ENCODE measurements at places on chromosomes 7 and 10.

- no peak for DNase-seq
These were observed 477 bp upstream of the ZC3HAV1 start for GRCh38 chr7:139109983-139110411.

DNA sequence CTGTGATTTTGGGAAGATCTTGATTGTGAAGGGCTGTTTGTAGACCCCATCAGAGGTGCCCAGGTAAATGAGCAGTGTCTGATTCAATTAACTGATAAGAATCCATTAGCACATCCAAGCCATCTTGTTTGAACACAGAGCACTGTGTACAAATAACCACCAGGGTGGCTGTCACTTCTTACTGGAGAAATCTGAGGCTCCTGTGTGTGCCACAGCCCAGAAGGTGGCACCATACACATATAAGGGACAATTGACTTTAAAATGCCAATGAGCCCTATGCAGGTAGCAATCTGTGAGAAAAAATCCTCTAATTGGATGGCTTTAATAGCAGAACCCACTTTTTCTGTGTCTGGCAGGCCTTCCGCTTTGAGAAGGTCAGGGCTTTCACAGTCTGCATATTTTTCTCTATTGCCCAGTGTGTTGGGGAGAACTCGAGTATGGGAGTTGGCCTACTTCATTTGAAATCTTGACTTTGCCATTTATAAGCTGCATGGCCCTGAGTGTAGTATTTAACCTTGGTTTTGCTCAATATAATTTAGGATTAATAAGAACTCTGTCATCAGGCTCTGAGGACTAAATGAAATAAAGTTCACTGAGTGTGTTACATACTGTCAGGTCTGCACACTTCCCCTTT lies 517.4 kb downstream of the CCSER2 start:
- DNase-seq = no peak

DNA sequence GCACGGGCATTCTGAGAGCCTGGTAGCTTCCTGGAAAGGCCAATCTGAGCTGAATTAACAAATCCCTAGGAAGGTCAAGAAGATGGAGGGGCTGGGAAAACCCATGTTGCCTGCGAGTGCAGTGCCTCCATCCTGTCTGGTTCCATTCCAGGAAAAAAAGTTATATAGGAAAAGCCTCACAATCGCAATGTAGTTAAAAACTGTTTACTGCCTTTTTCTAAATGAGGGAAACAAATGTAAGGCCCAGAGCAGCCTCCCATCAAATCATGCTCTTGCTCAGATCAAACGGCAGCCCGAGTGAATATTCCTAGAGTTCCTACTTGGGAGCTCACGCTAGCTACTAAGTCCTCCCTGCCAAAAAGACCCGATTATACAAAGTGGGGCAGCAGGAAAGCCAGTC lies 179.9 kb downstream of the KCNMA1 start:
- no peak for DNase-seq

DNA sequence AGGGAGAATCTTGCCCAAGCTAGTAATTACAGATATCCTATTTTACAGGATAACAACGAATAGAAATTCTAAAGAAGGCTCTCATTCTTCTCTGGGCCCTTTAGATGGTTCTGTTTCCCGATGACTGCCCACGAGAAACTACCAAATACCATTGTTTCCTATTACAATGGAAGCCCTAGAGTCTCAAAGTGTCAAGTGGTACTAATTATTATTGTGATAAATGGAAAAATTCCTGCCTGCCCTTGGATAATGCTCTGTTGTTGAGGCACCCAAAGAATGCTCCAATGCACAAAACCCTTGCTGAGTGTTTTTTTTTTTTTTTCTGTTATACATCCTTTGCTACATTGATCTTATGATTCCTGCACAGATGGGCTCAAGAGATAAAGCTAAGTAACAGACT lies 504.5 kb downstream of the XPNPEP1 start:
- no peak for DNase-seq

DNA sequence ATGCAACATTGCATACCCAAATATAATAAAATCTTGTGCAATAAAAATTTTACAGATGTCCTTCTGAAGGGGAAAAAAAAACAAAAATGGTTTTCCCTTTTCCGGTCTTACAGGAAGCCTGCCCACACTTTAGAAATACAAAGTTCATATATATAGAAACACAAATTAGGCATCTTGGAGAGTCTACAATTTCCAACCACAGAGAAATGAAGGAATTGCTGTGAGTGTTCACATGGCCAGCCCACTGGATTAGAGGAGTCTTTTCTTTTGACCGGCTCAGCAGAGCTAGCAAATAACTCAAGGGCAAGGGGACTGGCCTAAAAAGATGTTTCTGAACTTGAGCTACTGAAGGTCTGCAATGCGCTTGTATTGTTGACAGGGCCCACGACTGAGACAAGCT lies 92.4 kb downstream of the GLI3 start:
- no peak for DNase-seq

- no peak for DNase-seq
These were observed 52.8 kb downstream of the CFAP46 start for GRCh38 chr10:132889556-132889955.

GRCh38 chr10:21976280-21976679 lies 27.2 kb downstream of the DNAJC1 start:
- DNase-seq = no peak

GRCh38 chr10:110420401-110421193 lies 77.1 kb upstream of the DUSP5 start:
- peak; percentile 43 for DNase-seq
